ENCODE measurements at places on chromosomes 12 and 14. TPM values are rescaled to one million over a fixed set of nuclear protein-coding genes. Genes with fewer than 3 reads are reported as not detected.

STX2 gene
- 22.5 TPM for total RNA-seq

KCNJ8 gene
- not detected for total RNA-seq

RIPK3 gene
- 22.7 TPM for total RNA-seq

GRCh38 chr14:75005357-75005756 lies 2.6 kb downstream of the EIF2B2 start:
- H3K4me3 ChIP-seq, result no peak overlapping the region
- DNase-seq, result no peak
- no peak overlapping the region for H3K27ac ChIP-seq
- H3K36me3 ChIP-seq, result peaks cover 9% of the 10 kb centered on the region
- no peaks in the 10 kb centered on the region for H3K27me3 ChIP-seq

DNA sequence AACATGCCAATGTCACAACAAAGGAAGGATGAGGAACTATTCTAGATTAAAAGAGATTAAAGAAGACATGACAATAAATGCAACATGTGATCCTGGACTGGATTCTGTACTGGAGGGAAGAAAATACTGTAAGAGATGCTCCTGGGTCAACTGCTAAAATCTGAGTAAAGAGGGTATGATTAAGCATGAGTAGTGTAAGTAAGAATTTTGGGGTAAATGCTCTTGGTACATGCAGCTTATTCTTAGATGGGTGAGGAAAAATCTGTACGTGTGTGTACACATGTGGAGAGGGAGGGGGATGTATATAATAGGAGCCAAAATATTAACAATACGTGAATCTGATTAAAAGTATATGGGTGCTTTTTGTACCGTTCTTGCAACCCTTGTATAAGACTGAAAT lies 66.0 kb downstream of the CDC42BPB start:
- no peak for DNase-seq
- no peak overlapping the region for H3K27ac ChIP-seq
- no peaks in the 10 kb centered on the region for H3K27me3 ChIP-seq
- no peak overlapping the region for H3K4me3 ChIP-seq
- H3K36me3 ChIP-seq, result peaks cover 9% of the 10 kb centered on the region

DNA sequence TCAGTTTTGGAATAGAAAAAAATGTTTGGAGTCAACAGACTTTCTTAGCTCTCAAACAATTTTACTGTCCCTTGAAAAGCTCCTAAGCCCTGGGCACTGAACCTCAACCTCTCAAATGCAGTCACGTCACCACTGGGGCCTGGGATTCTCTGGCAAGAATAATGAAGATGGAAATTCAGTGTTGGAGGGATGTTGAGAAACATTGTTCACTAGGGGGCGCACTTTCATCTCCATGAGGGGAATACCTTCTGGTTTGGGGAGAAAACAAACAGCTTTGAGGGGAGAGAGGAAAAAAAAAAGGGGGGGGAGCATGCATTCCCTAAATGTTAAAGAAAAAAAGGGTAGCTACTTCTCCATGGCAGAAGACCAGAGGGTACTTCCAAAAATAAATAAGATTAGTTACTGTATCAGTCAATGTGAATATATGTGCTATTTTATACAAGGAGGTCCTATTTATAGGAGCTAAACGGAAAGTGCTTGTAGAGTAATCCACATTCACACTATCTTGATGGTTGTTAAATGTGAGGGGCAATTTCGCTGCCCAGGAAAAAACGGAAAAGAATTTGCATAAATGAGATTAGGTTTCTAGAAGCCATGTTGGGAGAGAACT lies 5.8 kb upstream of the TBPL2 start:
- H3K36me3 ChIP-seq, result no peaks in the 10 kb centered on the region
- DNase-seq, result no peak
- peaks cover 4% of the 10 kb centered on the region for H3K4me1 ChIP-seq
- H3K27me3 ChIP-seq, result no peaks in the 10 kb centered on the region
- H3K27ac ChIP-seq, result no peak overlapping the region
- H3K4me3 ChIP-seq, result no peak overlapping the region

GRCh38 chr14:69345402-69345801 lies 52.7 kb downstream of the ERH start:
- no peak overlapping the region for H3K27ac ChIP-seq
- peaks cover 57% of the 10 kb centered on the region for H3K27me3 ChIP-seq
- no peaks in the 10 kb centered on the region for H3K36me3 ChIP-seq

- H3K4me3 ChIP-seq, result no peak overlapping the region
- no peaks in the 10 kb centered on the region for H3K4me1 ChIP-seq
- no peak for DNase-seq
- H3K27ac ChIP-seq, result no peak overlapping the region
- no peaks in the 10 kb centered on the region for H3K27me3 ChIP-seq
These were observed 6.8 kb downstream of the MAP1LC3B2 start for GRCh38 chr12:116565963-116566362.

- no peak for DNase-seq
- H3K27ac ChIP-seq, result no peak overlapping the region
- H3K27me3 ChIP-seq, result peaks cover 33% of the 10 kb centered on the region
- H3K4me1 ChIP-seq, result peaks cover 2% of the 10 kb centered on the region
These were observed 25.6 kb downstream of the FRMD6 start for GRCh38 chr14:51677266-51677665.

GRCh38 chr12:28933864-28934527 lies 215.1 kb upstream of the FAR2 start:
- no peak overlapping the region for H3K27ac ChIP-seq
- no peak for DNase-seq
- no peaks in the 10 kb centered on the region for H3K36me3 ChIP-seq
- H3K27me3 ChIP-seq, result peaks cover 11% of the 10 kb centered on the region
- H3K4me1 ChIP-seq, result peaks cover 2% of the 10 kb centered on the region

DNA sequence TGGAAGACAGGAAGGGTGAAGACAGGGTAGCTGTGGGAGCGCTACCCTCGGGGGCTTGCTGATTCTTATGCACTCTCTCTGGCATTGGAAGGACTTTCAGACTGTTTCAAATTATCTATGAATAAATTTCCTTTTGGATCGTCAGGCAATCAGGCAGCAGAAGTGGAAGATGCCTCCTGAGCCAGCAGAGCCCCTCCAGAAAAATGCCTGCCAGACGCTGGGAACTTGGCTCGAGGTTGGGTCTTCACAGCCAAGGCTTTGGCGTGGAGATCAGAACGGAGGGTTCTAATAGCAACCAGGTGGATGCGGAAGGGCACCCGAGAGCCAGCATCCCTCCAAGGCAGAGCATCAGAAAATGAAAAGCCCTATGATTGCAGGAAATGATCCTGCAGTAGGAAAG lies 119.2 kb upstream of the RFLNA start:
- H3K4me3 ChIP-seq, result no peak overlapping the region
- H3K27me3 ChIP-seq, result peaks cover 68% of the 10 kb centered on the region
- no peak overlapping the region for H3K27ac ChIP-seq
- H3K36me3 ChIP-seq, result peaks cover 6% of the 10 kb centered on the region
- H3K4me1 ChIP-seq, result no peaks in the 10 kb centered on the region
- no peak for DNase-seq

- no peak overlapping the region for H3K4me3 ChIP-seq
- H3K36me3 ChIP-seq, result peaks cover 2% of the 10 kb centered on the region
These were observed 638.5 kb upstream of the MIS18BP1 start for GRCh38 chr14:45891417-45892080.

DNA sequence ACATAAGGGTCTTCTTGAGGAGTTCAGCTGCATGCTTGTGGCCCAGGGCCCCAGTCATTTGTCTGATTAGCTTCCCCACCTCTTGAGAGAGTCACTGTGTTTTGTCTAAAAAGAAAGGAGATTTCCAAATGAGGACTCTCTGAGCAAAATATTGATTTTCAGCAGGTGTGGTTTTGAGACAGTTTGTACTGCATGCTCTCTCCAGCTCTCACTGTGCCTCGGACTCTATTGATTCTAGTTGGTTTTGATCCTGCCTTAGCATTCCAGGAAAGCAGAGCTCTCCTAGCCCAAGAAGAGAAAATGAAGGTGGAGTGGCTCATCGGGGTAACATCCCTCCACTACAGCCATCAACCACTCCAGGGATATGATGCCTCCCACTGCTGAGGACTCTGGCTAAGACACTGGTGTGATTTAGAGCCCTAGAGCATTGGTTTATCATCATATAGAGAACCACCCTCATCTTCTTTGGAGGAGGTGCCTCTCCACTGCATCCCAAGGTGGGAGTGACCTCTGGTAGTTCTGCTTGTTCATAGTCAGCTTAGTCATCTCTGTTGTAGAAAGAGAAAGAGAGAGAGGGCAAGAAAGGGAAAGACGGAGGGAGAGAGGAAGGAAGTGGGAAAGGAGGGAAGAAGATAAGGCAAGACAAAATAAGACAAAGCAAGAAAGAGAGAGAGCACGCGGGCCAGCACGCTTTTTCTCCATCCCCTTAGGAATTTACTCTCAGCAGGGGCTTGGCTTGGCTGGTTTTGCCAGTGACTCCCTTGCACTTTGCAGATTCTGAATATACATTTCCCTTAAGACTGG lies 365.6 kb downstream of the DPF3 start:
- H3K4me3 ChIP-seq, result no peak overlapping the region
- H3K4me1 ChIP-seq, result peaks cover 26% of the 10 kb centered on the region
- H3K36me3 ChIP-seq, result peaks cover 2% of the 10 kb centered on the region
- H3K27me3 ChIP-seq, result no peaks in the 10 kb centered on the region
- H3K27ac ChIP-seq, result no peak overlapping the region

GRCh38 chr12:94561943-94562411 lies 88.4 kb downstream of the TMCC3 start:
- H3K27me3 ChIP-seq, result peaks cover 39% of the 10 kb centered on the region
- H3K4me1 ChIP-seq, result peaks cover 5% of the 10 kb centered on the region
- DNase-seq, result no peak
- peaks cover 2% of the 10 kb centered on the region for H3K36me3 ChIP-seq

Data from T-helper 17 cell (primary cell).